Cardiac septum (tissue), 1 donor: ENCODE measurements at places on chromosomes 7 and 10.

DNA sequence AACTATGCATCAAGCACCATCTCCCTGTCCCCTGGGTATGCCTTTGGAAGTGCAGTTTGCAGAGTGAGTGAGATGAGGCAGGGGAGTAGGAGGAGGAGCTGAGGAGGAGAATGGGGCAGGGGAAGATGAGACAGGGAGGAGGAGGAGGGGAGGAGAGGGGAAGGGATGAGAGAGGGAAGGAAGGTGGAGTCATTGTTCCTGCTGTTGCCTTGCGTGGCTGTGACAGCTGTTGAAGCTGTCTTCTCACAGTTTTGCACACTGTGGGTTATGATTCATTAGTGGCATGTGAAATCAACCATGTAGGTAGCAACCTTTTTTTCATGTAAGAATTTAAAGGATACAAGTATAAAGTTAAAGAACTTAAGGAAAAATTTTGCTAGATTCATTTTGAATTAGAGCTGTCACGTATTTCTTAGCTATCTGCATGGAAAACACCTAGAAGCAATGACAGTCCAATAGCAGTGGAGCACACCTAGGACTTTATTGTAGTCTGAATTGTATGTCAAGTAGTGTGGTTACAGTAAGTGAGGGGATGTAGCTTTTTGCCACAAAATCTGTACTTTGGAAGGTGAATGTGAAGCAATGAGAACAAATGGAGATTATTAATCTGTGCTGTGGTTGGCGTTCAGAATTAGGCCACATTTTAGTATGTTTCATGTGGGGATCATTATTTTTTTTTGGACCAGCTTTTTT lies 21.7 kb downstream of the CCM2 start:
- no peak for DNase-seq

DNA sequence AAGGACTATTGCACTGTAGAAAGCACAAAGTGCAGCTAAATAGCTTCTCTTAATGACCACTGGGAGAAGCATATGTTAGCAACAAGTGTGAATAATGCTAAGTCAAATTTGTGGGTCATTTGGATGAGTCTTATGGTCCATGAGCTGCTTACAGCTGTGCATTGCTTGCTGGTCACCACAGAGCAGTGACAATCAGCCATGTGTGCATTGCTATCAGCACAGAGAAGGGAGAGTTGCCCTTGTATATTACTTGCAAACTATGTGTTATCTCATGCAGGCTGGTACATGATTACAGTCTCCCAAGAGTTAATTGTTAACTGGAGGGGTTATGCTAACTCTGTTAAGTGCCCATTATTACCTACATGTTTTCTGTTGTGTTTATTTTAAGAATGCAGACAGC lies 25.7 kb downstream of the MRPS33 start:
- no peak for DNase-seq

- no peak for DNase-seq
Measured at GRCh38 chr10:22630234-22631174, 83.9 kb downstream of the PIP4K2A start.

DNA sequence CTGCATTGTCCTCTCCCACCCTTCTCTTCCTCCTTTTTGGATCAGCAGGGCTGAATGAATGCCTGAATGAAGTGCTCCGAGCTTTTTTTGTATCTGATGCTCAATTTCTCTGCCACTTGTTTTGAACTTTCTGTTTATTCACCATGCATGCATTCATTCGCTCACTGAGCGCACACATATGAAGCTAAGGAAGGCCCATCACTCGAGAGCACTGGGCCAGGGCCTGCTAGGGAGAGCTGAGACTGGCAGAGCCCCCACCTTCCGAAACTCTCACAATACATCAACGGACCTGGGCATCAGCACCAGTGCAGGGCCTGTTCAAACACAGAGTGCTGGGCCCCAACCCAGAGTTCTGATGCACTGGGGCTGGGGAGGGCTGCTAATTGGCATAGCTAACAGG lies 45.7 kb downstream of the RPS24 start:
- no peak for DNase-seq
